Activated T-helper 2 cell treated with anti-CD3 and anti-CD28 coated beads, Interferon-gamma antibody, Interleukin-2, Interleukin-4, amounts not matched to agents 10 μg/mL and 5 μg/mL and 100 μg/mL, durations not matched to agents 14 hours and 24 hours and 36 hours (primary cell): ENCODE measurements at places on chromosomes 4 and X. TPM values are rescaled to one million over a fixed set of nuclear protein-coding genes. Genes with fewer than 3 reads are reported as not detected.

USP51 gene
- total RNA-seq, result 2.6 and 2.9 TPM in 2 replicates

TMEM31 gene
- not detected in 2 replicates for total RNA-seq

GRCh38 chr4:23888421-23889319 lies 1.2 kb downstream of the PPARGC1A start:
- DNase-seq, result no peak

DNA sequence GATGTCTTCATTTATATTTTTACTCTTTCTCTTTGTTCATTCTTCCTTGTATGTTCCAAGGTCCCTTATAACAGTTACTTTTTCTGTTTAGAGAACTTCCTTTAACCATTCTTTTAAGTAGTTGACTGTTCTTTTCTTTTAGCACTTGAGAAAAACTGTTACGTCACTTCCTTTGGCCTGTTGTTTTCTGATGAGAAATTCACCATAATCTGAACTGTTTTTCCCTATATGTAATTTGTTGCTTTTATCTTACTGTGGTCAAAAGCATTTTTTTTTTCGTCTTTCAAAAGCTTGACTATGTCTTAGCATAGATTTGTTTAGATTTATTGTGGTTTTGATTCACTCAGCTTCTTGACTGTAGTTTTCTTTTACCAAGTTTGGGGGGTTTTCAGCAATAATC lies 1660.3 kb upstream of the PCDH10 start:
- DNase-seq, result no peak

DNA sequence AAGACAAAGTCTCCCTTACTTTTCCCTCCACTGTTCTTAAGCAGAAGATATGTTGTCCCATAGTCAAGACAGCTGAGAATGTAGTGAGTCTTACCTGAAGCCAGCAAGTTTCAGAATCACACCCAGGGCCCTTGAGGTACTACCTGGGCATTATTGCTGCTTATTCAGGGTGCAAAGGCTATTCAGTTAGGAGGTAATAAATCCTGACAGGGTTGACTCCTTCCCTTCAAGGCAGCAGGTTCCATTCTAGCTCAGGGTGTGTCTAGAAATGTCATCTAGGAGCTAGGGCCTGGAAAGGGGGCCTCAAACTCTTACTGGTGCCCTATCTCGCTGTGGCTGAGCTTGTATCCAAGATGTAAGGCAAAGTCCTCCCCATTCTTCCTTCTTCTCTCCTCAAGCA lies 259.0 kb downstream of the FAT4 start:
- DNase-seq, result no peak
